ENCODE measurements at places on chromosomes 6 and 20.

GRCh38 chr6:170062209-170062914 lies 228.5 kb downstream of the DLL1 start:
- no peak for DNase-seq

- DNase-seq = no peak
Measured at GRCh38 chr20:15364781-15365180, 1027.4 kb upstream of the FLRT3 start.

DNA sequence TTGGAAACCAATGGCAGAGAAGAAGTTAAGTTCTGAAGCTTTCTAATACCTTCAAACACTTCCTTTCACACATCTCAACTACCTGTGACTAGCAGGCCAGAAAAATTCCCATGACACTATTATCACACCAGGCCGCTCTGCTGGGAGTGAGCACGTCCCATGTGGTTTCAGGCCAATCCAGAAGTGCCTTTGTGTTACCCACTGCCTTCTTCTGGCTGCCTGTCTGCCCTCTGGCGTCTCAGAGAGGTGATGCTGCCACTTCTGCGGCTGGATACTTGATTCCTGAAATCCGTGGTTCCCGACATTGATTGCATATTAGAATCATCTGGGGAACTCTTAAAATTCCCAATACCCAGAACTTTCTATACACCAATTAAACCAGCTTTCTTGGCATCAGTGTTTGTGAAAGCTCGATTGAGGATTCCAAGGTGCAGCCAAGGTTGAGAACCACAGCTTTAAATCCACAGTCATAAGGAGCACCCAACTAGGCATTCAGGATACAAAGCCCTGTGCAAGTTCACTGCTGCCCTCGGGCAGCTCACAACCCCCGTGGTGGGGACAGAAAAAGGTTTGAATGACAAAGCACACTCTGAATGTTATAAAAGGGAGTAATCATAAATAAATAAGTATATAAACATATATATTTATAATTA lies 65.6 kb downstream of the STMND1 start:
- peak; percentile 19 for DNase-seq

DNA sequence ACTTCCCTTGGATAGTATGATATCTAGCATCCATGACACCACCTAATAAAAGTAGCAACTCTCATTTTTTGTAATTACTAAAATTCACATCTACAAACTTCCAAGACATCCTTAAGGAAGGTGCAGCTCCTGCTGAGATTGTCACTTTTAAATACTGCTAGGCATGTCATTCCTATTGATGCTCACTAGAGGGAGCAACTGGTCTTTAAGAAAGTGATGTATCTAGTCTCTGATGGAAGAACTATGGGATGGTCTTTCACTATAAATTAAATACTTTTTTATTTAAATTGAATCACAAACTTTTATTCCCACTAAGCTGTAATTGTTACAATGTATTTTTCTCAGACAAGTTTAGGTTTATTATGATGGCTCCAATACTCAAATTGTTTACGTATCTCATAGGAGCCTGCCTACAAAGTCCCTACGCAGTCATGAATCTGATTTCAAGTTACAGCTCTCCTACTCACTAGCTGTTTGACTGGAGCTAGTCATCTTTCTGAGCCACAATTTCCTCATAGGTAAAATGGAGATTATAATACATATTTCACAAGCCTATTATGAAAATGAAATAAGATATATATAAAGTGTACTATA lies 8.1 kb upstream of the TSPYL1 start:
- DNase-seq = peak; percentile 13

- DNase-seq = no peak
Measured at GRCh38 chr6:160035241-160035640, 66.4 kb downstream of the IGF2R start.
